Fibroblast of upper back skin (primary cell): ENCODE measurements at places on chromosomes 16 and 17.
A peak's percentile ranks its signal among the peaks of the same experiment; 100 is the strongest.

DNA sequence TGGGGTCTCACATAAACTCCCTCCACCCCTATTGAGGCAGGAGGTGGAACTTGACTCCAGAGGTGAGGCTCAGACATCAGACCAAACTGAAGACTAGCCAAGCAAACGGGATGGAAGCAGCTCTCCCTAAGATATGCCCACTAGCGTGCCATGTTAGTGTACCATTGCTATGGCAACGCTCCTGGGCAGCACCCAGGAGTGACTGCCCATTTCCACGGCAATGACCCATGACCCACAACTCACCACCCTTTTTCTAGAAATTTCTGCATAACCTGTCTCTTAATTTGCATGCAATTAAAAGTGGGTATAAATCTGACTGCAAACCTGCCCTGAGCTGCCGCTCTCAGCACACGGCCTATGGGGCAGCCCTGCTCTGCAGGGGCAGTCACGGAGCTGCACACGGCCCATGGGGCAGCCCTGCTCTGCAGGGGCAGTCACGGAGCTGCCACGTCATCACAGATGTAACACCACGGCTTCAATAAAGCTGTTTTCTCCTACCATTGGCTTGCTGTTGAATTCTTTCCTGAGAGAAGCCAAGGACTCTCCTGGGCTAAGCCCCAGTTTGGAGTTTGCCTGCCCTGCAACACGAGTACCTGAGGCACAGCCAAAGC lies 164.3 kb downstream of the RBFOX3 start:
- no peak for DNase-seq

- DNase-seq, result peak; percentile 80
Observed at GRCh38 chr16:4915226-4915761, 21.7 kb downstream of the PPL start.

GRCh38 chr17:17484451-17484899 lies 7.7 kb downstream of the MED9 start:
- DNase-seq, result no peak

DNA sequence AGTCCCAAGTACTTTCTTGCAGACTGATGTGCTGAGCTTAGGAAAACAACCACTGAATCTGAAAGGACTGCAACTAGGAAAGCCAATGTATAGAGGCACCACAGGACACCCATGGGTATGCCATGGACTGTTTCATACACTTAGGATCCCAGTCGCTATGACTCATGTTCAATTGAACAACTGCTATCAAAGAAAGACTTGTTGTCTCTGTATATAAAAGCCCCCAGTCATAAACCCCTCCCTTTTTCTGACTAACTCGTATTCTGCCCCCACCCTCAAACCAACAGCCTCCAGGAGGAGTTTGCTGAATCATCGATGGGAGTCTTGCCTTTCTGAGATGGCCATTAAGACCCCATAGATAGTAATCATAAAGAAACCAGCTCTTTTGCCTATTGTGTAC lies 205.4 kb downstream of the ANKFN1 start:
- DNase-seq, result no peak

DNA sequence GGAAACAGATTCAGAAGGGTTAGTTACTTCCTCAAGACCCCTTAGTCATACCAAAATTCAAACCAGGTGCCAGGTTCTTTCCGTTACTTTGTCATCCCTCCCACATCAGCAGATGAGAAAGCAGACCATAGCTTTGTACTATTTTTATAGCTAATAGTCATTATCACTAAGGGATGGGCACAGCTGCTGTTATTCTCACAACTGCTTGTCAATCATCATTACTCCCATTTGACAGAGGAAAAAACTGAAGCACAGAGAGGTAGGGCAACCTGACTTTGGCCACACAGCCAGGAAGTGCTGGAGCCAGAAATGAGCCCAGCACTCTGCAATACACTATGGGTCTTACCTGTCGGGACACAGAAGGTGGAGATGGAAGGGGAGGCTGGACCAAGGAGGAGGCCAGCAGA lies 30.0 kb downstream of the TEKT5 start:
- no peak for DNase-seq

GRCh38 chr17:82317394-82318168 lies at the start of gene CD7:
Gene CD7 (minus strand): TSS chr17:82317608. CDS start chr17:82317495, 113 bp downstream.
- DNase-seq, result no peak

- peak; percentile 58 for DNase-seq
Observed at GRCh38 chr16:15770512-15770911, 86.3 kb downstream of the MYH11 start.

DNA sequence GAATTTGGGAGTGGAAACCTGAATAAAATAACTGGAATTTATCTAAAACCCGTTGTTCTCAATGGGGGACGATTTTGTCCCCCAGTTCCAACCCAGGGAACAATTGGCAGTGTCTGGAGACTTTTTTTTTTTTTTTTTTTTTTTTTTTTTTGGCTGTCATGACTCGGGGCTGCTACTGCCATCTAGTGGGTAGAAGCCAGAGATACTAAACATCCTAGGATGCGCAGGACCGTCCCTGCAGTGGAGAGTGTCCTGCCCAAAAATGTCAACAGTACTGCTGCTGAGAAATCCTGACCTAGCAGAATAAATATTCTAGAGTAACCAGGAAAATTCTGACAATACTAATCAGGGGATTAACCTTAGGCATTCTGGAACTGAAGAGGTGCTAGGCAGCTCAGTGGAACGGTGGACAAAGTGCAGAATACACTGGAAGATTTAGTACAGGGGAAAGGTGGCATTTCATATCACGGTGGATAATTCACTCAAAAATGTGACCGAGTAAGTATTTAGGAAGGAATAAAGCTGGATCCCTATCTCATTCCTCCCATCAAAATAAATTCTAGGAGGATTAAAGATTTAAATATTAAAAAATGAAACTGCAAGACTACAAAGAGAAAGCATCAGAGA lies 107.6 kb downstream of the SPECC1 start:
- DNase-seq, result peak; percentile 48

GRCh38 chr16:70161350-70161749 lies 12.2 kb upstream of the CLEC18C start:
- no peak for DNase-seq

DNA sequence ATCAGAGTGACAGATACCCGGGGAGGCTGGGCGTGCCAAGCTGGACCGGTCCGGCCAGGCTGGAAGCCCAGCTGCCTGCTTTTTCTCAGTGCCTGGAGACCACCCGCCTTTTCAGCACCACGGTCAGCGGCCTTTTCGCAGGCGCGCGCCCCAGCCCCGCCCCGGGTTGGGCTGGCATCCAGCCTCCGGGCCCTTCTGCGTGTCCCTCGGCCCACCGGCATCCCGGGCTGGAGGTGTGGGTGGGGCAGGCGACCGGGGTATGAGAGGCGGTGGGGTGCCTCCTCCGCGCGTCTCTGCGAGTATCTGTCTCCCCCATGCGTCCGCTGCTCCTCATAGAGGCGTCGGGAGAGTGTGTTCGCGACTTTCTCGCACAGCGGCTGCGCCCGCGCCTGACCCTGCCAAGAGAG lies 102.5 kb downstream of the MRM1 start:
- DNase-seq, result peak; percentile 41

DNA sequence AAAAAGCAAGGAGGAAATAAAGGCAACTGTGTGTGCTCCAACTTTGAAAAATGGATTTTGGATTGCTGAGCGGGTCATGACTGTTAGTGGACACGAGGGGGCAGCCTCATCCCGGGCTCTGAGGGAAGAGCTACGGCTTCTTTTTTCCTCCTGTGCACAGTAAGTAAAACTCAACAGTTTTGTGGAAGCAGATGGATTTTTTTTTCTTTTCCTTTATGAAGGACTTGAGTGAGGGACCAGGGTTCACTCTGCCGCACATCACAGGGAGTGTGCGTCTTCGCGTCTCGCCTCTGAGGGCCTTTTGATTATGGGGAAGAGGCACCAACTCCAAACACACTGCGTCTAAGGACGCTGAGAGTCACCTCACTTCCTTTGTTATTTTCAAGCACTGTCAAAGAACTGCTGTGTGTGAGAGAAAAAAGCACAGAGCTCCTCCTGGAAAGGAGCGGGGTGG lies 80.3 kb upstream of the GOT2 start:
- peak; percentile 44 for DNase-seq

DNA sequence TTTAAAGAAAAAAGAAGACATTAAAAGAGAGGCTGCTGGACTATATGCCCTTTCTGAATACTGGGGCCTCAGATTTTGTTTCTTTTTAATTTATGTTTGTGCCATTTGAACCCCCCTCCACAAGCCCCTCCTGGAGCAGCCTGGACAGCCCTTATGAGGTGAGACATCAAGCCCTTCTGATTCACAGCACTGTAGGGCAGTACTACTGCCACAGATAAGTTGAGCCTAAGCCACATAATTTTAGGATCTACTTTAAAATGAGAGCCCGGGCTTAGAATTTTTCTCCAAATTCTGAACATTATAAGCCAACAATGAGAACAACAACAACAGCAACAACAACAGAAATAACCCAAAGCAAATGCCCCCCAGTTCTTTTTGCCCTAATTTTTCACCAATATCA lies 256.9 kb upstream of the SALL1 start:
- no peak for DNase-seq

- peak; percentile 35 for DNase-seq
Observed at GRCh38 chr17:2060681-2061440, 6.0 kb downstream of the HIC1 start.

DNA sequence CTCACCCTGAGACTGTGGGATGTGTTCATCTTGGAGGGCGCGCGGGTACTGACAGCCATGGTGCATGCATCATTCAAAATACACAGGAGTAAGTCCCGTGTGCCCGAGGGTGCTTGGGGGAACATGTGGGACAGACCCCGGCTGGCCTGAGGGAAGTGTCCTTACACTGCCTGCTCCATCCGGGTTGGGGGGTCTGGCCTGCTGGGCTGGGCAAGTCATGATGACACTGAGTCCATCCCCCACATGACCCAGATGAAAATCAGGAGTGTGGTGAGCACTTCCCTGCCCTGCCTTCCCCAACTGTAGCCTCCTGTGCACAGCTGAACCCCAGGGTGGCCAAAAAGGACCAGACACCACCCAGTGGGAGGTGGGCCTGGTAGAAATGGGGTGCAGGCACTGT lies 10.8 kb downstream of the TBC1D26 start:
- no peak for DNase-seq

GRCh38 chr16:88686439-88687253 lies at the start of gene SNAI3:
Gene SNAI3 (minus strand): TSS chr16:88686507. CDS start chr16:88686406, 101 bp downstream.
- DNase-seq, result peak; percentile 25

- no peak for DNase-seq
Observed at GRCh38 chr17:82940226-82941020, 100.6 kb upstream of the ZNF750 start.
